ENCODE measurements at places on chromosomes 3 and 15.

DNA sequence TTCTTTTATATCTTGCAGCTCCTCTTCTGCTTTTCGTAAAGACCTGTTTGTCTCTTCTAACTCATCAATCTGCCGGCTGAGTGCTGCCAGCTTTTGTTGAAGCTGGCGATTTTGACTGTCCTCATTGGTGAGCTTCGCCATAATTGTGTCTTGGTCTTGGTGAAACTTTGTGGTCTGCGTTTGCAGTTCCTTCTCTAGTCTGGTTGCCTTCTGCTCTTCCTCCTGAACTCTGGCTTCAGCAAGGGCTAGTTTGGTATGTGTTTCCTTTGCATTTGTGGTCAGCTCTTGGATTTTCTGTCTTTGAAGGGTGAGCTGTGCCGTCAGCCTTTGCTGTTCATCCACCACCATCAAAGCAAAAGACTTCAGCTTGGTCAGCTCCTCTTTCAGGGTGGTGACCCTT is 32.9 kb downstream of the CMSS1 start:
- DNase-seq: no peak

GRCh38 chr3:144663456-144664436 is 692.1 kb downstream of the DIPK2A start:
- DNase-seq: no peak

- DNase-seq: no peak
Measured at GRCh38 chr3:186842426-186843038, at the start of gene ADIPOQ. ADIPOQ (plus strand) TSS chr3:186842710; CDS start chr3:186853059, 10,349 bp downstream.

GRCh38 chr15:86066174-86066834 is 13.4 kb upstream of the AGBL1 start:
- no peak for DNase-seq

- no peak for DNase-seq
Measured at GRCh38 chr3:188839187-188839695, 332.5 kb upstream of the TPRG1 start.

- DNase-seq: no peak
Measured at GRCh38 chr3:129017484-129017899, 16.4 kb downstream of the EFCC1 start.

All from fibroblast of pulmonary artery (primary cell).